NCI-H460 (cell line): ENCODE measurements at places on chromosomes 12 and 14. TPM values are rescaled to one million over a fixed set of nuclear protein-coding genes. Genes with fewer than 3 reads are reported as not detected.

DNA sequence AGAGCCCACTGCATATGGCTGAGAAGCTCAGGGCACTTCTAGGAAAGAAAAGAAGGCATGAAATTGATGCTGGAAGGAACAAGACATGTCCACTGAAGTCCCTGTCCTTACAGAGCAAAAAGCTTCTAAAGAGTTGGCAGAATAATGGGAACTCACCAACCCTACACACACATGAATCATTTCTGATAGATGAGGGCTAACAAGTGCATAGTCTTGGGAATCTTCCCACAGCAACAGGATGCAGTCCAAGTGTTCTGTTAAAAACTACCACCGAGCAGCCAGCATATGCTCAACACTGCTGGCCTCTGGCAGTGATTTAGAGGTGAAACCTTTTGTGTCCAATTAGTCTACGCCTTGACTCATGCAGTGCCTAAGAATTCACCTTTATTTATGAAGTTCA lies 44.8 kb downstream of the RHOJ start:
- DNase-seq = no peak

- no peak for DNase-seq
These were observed 4.4 kb upstream of the KCNK10 start for GRCh38 chr14:88327497-88327896.

- DNase-seq = no peak
These were observed 108.5 kb upstream of the ESRRB start for GRCh38 chr14:76267322-76268046.

- DNase-seq = no peak
These were observed 24.2 kb downstream of the NGB start for GRCh38 chr14:77246784-77247183.

GRCh38 chr12:1825382-1826102 lies 5.2 kb downstream of the LRTM2 start:
- DNase-seq = no peak

DNA sequence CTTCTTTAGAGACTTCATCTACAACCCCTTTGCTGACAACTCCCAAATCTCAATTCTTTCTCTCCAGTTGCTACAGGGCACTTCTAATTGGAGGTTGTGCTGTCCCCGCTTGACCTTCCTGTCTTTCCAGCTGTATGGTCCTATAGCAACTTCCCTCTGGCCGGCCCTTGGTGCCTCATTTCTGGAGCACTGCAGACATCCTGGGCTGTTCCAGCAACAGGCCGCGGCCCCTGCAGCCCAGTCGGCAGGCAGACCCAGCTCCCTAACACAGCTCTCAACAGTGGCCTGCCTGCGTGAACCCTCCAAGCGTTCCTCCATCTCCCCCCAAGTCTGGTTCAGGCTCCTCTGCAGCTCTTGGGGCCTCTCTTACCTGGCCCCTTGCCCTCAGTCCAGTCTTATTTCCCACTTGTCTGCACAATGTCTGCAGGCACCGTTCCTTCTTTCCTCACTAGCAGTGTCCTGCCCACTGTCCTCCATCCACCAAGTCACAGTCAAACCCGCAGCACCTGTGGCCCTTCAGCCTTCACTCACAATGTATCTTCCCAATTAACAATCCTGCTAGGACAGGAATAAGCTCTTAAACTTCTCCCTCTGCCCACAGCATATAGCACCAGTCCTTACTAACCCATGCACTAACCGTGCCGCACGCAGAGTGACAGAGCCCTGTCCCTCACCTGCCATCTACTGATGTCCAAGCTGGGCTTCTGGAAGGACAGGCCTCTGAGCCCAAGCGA lies 1.6 kb upstream of the EML1 start:
- DNase-seq = no peak

GRCh38 chr14:79271122-79271521 lies 940.2 kb downstream of the DIO2 start:
- DNase-seq = no peak

DNA sequence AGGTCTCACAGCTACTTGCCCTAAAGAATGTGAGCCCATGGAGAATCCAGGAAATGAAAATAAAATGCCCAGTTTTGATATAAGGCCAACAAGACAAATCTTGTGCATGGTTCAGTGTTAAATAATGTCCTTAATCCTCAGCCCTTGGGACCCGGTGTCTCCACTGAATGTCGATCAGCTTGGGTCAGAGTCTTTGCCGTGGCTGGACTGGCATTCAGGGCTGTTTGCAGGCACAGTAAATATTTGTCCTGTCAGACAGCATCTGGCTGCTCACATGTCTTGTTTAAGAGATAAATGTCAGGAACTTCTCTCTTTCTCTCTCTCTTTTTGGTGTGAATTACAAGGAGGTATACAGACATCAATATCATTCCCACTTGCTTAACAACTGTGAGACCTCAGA lies 452.5 kb downstream of the FUT8 start:
- no peak for DNase-seq

GRCh38 chr14:105096206-105096875 lies 31.1 kb upstream of the GPR132 start:
- no peak for DNase-seq

- DNase-seq = no peak
These were observed 341.9 kb downstream of the GXYLT1 start for GRCh38 chr12:41802803-41803202.

DNA sequence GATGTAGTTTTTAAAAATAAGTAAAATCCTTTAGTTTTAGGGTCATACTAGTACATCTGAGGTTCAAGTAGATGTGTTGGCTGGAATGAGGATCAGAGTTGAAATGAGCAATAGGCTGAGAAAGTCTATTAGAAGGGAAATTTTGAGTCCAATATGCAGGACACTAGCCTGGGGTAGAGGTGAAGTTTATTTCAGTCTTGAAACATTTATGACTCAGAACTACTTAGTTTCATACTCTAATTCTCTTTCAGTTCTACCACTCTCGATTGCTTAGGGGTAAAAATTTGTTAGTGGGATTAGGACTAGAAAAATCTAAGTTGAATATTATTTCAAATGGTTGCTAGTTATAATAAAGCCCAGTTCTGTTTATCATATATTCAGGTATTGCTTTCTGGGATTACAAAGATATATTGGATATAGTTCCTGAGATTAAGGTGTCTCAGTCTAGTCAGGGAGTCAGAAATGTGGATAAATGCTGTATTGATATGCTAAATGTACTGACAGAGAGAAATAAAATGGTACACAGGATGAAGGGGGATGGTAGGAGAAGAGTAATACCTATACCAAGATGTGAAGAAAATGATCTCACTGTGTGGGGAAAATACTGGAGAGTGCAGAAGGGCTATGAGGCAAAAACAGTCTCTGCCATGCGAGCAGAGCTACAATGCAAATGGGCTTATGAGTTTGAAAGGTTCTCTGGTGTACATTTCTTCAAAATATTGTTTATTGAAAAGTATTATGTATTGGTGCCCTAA lies 395.8 kb upstream of the FBXO33 start:
- no peak for DNase-seq

The TAS2R42 gene
- not detected in 2 replicates for total RNA-seq

The AQP6 gene
- total RNA-seq = 0.17 and 0.32 TPM in 2 replicates
